ENCODE measurements at places on chromosomes 4 and X.
A peak's percentile ranks its signal among the peaks of the same experiment; 100 is the strongest.

- DNase-seq: no peak
These were observed 859.3 kb upstream of the LCORL start for GRCh38 chr4:18880871-18881270.

GRCh38 chr4:38155589-38156294, 195.5 kb downstream of the PTTG2 start:
- DNase-seq: no peak

DNA sequence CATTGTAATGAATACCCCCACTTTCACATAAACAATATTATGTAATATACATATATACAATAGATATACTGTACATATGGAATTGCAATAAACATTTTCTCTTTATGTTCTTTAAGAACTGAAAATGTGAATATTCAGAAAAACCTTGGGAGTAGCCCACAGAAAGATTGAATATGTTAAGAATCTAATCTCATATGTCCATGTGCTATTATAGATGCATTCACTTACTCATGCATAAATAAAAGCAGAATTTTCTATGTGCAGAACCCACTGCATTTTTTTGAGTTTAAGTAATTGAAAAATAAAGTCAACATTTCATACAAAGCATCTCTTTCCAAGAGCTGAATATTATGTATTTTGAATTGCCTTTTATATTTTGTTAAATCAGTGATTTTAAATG, 902.3 kb downstream of the PCDH19 start:
- DNase-seq: no peak

DNA sequence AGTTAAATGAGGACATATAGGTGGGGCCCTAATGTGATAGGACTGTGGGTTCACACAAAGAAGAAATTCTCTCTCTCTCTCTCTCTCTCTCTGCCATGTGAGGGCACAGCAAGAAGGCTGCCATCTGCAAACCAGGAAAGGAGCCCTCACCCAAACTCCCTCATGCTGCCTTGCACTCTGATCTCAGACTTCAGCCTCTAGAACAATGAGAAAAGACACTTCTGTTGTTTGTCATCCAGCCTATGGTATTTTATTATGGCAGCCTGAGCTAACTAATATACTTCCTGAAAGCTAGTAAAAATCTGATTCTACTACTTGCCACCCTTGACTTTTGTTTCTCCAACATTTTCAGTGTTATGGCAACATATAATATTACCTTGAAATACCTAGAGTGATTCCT, 425.9 kb downstream of the SPOCK3 start:
- DNase-seq: no peak

DNA sequence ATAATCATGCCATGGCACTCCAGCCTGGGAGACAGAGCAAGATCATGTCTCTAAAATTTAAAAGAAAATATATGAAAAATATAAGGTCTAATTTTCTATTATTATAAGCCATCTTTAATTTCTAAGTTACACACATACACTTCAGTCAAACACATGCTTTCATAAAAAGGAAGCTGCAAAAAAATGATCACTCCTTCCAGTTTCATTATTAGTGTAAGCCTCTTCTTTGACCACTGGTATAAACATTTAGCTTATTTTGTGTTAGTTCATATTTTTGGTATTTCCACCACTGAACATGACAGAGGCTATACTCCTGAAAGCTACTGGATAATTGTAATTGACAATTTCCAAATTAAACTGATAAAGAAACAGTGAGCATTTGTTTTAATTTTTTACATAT, 163.3 kb upstream of the USP38 start:
- DNase-seq: no peak

GRCh38 chrX:46461660-46462191, 83.5 kb downstream of the ZNF674 start:
- no peak for DNase-seq

DNA sequence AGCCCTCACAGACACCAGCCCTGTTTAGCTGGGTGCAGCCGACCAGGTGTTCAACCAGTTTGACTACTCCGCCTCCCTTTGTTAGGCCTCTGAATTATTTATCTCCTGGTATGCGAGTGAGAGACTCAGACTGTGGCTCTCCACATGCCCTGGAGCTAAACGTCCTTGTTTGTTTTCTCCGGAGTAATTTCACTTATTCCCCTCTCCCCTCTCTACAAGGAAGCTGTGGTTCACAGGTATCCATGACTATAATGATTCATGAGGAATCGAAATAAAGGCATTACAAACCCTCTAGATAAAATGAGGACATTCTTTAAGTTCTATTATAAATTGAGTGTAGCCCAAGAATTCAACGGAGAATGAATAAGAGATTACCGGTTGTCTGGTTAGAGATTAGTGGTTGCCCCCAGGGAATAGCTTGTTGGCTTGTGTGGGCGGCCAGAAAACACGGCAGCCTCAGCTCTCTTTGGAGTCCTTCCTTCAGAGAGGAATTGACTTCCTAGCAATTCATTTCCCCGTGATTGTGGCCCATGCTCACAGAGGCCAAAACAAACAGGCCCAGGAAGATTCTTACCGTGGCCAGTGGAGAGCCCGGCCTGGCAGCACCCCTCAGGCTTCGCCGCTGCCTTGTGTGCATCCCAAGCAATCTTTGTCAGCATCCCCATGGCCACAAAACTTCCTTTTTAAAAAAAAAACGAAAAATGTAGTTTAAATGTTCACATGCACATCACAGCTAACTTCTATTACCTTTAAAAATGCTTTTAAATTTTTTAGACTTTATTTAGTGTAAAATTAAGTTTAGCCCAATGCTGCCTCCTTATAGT, 60.2 kb upstream of the CBR4 start:
- DNase-seq: peak; percentile 77

DNA sequence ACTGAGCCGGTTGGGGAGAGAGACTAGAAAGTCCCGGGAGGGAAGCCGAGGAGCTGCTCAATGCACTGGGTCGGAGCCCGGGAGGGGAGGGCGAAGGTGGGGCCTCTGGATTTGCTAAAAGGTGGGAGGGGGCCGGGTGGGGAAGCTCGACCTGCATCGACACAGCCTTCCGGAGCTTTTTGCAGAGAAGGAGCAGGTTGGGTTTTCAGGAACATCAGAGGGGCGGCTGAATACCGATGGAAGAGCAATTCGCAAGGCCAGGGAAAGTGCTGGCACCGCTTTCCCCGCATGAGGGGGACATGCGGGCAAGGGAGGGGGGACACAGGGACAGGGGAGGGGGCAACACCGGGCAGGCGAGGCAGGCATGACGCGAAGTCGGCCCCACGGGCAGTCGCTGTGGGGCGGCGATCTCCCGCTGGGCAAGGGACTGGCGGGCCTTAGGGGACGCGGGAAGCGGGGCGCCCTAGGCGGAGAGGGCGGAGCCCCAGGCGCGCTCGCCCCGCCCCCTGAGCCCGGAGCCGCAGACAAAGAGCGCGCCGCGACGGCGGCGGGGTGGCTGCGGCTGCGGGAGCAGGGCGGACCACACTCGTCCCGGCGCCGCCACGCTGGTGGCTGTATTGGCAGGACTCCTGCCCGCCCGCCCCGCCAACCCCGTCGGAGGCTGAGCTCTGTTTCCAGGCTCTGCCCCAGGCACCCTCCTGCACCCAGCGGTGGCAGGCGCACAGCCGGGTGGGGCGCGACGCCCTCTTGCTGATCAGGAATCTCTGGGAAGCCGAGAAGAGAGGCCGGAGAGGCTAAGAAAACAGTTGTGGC, 11.6 kb downstream of the PDZD4 start:
- no peak for DNase-seq

- peak; percentile 61 for DNase-seq
These were observed at the start of gene RPL36A for GRCh38 chrX:101390664-101391525. Gene RPL36A (plus strand): TSS chrX:101391011. CDS start chrX:101391044, 33 bp downstream.

GRCh38 chr4:33349376-33349775, 2629.2 kb downstream of the PCDH7 start:
- no peak for DNase-seq

- DNase-seq: no peak
These were observed 2.0 kb upstream of the STAG2 start for GRCh38 chrX:123959281-123960063.

- DNase-seq: no peak
These were observed 280.5 kb downstream of the FBXW7 start for GRCh38 chr4:152255437-152255836.

Measured in BJ (cell line).